ENCODE measurements at places on chromosomes 16 and 17.

- no peak for DNase-seq
Observed at GRCh38 chr16:49731911-49732310, 124.0 kb downstream of the ZNF423 start.

GRCh38 chr16:1008085-1008484, 26.5 kb downstream of the SOX8 start:
- DNase-seq = no peak

DNA sequence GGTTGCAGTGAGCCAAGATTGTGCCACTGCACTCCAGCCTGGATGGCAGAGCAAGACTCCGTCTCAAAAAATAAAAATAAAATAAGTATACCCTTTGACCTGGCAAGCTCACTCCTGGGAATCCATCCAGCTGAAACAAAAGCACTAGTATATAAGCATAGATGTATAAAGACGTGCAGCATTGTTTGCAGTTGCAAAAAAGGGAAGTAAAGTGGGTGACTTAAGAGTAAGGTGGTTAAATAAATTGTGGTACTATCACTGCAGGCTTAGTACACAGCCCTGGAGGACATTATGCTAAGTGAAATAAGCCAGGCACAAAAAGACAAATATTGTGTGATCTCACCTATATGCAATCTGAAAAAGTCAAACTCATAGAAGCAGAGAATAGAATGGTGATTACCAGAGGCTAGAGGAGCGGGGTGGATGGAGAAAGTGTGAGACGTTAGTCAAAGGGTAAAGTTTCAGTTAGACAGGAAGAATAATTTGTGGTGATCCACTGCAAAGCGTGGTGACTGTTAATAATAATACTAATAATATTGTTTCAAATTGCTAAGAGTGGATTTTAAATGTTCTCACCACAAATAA, 113.0 kb downstream of the MYO1D start:
- DNase-seq = no peak

DNA sequence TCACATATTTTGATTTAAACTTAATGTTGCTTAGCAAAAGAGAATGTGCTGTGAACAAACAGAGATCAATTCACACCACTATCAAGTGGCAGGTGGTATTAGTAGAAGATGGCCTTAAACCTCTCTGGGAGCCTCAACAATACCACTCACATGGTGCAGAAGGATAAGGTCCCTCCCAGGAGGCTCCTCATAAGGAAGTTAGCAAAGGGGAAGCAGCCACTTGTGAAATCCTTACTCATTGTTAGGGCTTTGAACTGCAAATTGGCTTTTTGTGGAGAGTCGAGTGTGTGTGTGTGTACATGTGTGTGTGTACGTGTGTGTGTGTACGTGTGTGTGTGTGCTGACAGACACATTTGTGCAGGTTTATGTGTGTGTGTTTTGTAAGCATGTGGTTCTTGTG, 48.9 kb upstream of the ASIC2 start:
- DNase-seq = no peak

DNA sequence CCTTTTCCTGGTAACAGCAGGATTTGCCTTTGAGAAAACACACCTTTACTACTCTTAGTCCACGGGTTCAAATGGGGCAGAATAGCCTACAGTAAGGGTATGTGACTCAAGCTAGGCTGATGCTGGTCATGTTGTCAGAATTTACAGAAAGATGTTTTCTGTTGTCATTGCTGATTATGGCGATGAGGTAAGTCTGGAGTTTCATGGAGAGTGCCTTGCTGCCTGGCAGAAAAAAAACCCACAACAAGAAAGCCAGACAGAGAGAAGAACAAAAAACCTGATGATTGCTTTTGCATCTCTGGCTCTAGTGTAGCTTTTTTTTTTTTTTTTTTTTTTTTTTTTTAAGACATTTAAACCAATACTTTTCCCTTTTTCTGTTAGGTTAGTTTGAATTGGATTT, 47.9 kb downstream of the SLC6A4 start:
- DNase-seq = no peak

- no peak for DNase-seq
Observed at GRCh38 chr16:2532494-2533141, 1.4 kb upstream of the CEMP1 start.

DNA sequence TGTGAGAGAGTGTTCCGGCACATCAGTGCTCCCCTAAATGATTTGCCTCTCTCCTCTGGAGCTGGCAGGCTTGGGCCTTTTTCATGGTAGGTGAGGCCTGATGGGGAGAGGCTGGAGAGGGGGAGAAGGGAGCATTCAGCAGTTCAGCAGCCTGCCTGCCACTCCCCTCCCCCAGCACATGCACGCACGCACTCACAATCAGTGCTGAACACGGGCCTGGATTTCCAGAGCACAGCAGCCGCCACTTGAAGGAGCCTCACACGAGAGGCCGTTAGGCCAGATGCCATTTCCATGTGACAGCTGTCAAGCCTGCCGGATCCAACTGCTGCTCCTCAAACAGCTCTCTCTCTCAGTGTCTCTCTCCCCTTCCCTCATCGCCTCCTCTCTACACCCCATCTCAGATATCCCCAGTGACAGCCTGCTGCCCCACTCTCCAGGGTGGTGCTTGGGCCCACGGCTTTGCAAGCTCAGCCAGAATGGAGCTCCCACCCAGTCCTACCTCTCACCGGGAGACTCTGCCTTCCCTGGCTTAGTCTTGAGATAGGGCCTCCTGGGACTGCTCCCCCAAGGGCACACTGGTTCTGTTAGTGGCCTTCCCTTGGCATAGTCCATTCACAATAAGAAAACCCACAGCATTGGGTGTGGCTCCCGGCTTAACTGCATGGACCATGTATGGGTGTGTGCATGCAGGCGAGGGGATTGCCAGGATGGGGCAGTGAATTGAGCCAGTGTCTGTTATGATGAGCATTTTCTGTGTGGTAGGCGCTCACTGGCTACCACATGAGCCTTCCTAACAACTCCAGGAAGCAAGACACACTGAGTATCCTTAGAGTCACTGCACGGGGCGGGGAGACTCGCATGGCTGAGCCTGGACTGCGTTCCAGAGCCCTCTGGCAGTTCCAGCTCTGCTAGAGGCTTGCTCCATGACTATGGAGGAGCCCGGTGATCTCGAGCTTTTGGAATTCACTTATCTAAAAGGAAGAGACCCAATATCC, 226.2 kb downstream of the CCDC182 start:
- no peak for DNase-seq

- DNase-seq = no peak
Observed at GRCh38 chr17:29533976-29534375, 32.9 kb downstream of the ABHD15 start.

- DNase-seq = no peak
Observed at GRCh38 chr17:56977673-56978395, at the start of gene SCPEP1. Gene SCPEP1, plus strand, starts transcription at chr17:56978131. Its CDS starts 29 bp downstream, at chr17:56978160.

GRCh38 chr17:68443972-68444464, 13.3 kb downstream of the WIPI1 start:
- DNase-seq = no peak

GRCh38 chr17:55482591-55483389, 28.5 kb downstream of the SMIM36 start:
- no peak for DNase-seq

- no peak for DNase-seq
Observed at GRCh38 chr16:71807905-71808592, 585 bp downstream of the AP1G1 start.

GRCh38 chr16:22348291-22348690, 26.1 kb downstream of the CDR2 start:
- no peak for DNase-seq

GRCh38 chr17:82236142-82236971, 7.5 kb downstream of the SLC16A3 start:
- no peak for DNase-seq

DNA sequence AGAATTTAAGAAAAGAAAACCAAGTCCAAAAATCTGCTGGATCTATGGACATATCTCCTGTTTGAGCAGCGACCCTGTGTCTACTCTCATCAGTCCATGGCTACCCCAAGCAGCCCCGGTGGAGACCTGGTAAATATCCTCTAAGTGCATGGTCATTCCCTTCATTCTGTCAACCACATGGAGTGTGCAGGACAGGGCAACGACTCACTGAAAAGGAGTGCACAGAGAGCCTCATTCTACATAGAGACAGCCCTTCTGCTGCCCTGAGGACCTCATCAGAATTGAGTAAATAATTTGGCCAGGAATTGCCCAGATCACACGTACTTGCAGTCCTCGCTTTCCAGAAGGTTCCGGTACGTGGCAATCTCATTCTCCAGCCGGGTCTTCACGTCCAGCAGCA, 3.0 kb downstream of the KRT38 start:
- DNase-seq = no peak

DNA sequence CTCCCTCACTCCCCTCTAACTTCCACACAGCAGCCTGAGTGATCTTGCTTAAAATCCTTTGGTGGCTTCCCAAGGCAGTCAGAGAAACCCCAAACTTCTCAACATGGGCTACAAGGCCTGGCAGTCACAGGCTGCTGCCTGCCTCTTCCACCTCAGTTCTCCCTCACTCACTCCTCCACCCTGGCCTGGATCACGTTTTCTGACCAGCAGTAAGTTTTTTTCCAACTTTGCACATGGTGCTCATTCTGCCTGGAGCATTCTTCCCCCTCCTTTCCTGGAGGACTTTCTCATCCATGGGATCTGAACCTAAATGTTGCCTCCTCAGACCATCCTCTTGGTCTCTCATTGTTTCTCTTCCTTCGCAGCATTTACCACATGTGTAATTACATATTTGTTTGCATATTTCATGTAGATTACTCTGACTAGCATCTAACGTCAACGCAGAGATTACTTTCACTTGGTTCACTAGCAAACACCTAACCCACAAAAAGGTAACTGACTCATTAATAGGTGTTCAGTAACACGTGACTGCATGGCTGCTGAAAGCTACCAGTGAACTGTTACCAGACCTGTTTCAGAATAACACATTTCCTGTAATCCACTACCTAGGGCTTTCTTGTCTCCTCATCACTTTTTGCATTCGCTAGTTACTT, 17.1 kb downstream of the GNA13 start:
- no peak for DNase-seq

- DNase-seq = no peak
Observed at GRCh38 chr17:21185061-21185460, 28.9 kb downstream of the TMEM11 start.

DNA sequence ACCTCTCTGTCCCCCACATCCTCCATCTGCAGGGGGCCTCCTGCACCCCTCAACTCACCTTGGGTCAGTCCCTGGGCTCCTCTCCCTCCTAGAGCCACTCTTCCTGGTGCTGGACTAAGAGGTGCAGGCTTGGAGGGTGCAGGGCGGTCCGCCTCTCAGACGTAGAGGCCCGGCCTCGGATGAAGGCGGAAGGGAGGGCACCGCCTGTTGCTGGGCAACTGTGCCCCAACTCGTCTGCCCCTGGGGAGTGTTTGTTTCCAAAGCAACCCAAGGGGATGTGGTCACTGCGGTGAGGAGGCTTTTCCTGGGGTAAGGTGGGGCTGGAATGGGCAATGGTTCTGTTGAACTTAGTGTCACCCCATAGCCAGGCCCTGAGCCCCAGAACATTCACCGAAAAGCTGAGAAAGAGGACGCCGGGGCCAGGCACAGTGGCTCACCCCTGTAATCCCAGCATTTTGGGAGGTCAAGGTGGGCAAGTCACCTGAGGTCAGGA, at the start of gene C16orf54:
C16orf54 (minus strand) TSS at position 138 of the 493 bp plus-strand sequence. CDS start 1,039 bp downstream, outside the sequence.
- no peak for DNase-seq

DNA sequence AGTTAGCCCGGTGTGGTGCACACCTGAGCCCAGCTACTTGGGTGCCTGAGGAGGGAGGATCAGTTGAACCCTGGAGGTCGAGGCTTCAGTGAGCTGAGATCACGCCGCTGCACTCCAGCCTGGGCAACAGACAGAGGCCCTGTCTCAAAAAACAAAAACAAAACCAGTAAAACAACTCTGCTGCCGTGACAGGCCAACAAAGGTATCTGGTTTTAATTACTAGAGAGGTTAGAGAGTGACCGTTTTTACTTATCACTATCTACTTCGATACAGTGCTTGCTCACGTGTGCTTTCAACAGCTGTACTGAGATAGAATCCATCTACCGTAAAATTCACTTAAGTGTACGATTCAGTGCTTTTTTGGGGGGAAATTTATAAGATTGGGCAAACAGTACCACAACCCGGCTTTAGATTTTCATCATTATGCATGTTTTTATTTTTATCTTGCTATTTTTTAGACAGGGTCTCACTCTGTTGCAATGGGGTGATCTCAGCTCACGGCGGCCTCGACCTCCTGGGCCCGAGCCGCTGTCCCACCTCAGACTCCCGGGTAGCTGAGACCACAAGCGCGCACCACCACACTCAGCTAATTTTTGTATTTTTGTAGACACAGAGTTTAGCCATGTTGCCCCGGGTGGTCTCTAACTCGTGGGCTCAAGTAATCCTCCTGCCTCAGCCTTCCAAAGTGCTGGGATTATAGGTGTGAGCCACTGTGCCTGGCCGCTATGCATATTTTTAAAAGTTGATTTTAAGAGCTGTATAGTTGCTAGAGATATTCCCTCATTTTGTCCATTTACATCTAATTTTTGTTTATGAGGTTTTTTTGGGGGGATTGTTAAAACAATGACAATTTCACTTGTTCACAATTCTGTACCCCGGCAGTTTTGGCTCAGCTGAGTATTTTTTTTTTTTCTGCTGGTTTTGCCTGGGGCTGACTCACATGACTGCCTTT, 30.9 kb downstream of the SERPINF1 start:
- DNase-seq = no peak

GRCh38 chr17:77036136-77036840, 104.5 kb upstream of the SEC14L1 start:
- DNase-seq = no peak

DNA sequence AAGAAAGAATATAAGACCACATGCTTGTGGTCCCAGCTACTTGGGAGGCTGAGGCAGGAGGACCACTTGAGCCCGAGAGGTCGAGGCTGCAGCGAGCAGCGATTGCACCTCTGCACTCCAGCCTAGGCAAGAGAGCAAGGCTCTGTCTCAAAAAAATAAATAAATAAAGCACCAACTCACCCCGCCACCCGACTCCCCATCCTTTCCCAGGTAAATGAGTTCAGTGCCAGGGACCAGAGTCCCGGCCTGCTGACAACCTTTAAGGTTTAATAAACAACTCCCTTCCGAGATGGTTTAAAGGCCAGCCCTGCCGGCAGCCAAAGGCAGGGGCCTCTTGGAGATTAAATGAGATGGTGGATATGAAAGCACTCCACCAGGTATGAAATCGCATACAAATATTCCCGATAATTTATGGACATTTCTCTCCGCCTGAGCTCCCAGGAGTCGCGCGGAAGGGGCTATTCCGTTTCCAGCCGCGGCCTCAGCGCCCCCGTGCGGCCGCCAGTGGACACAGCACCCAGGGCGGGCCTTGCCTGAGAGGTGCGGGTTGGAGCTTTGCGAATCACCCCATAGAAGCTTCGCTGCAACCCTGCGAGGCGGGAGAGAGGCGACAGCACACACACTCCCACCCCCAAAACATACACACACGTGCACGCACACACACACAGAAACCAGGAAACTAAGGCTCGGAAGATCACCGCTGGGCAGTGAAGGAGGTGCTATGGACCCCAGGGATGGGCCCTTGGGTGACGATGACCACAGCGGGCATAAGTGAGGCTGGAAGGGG, 4.0 kb upstream of the RPL38 start:
- DNase-seq = no peak

DNA sequence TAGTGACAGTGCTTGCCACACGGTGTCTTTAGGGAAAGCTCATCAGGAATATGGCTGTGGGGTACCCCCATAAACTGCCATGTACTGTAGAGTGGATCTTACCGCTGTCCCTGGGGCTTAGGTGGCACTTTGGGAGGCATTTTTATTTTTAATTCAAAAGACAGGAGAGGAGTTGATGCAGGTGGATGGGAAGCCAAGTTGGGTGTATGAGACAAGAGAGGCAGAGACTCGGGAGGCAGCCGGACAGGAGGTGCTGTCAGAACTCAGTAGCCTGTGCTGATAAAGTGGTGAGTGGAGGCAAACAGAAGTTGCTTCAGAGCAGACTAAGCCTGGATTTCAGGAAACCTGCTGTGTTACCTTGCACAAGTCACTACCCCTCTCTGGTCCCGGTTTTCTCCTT, 185.9 kb downstream of the TMEM132E start:
- DNase-seq = no peak
